ENCODE measurements at places on chromosomes 7 and 10.

DNA sequence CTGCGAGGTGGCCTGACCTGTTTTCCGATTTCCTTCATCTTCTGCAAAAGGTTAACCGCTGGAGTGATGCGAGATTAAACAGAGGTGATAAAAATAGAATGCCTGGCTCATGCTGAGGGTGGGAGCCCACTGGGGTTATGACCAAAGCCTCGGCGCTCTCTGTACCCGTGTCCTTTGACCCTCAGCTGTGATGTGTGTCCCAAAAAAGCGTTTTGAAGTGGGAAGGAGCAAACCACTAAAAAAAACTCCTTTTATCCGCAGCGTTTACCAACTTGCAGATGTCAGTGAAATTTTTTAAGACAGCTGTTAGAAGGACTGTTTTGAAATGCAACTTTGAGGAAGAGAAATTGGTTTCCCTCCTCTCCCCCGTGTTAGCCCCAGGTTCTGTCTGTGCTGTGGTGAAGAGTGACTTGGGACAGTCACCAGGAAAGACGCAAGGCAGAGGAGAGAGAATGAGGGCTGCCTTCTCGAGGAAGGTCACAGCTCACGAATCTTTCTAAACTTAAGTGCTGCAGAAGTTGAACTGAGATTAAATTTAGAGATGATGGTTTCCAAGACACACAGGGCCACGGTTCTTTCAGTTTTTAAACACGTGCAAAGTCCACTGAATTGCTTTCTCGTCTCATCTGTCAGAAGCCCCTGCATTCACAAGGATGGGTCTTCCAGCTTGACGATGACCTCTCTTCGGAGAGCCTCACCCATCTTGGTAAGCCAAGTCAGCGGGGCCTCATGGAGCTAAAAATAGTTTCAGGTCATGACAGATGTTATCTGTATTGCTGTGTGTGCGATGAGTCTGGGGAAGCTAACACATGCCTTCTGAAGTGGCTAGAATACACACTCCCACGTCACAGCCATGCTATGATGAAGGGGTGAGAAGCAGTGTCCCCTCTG lies 27.6 kb downstream of the AMZ1 start:
- peak; percentile 66 for DNase-seq

DNA sequence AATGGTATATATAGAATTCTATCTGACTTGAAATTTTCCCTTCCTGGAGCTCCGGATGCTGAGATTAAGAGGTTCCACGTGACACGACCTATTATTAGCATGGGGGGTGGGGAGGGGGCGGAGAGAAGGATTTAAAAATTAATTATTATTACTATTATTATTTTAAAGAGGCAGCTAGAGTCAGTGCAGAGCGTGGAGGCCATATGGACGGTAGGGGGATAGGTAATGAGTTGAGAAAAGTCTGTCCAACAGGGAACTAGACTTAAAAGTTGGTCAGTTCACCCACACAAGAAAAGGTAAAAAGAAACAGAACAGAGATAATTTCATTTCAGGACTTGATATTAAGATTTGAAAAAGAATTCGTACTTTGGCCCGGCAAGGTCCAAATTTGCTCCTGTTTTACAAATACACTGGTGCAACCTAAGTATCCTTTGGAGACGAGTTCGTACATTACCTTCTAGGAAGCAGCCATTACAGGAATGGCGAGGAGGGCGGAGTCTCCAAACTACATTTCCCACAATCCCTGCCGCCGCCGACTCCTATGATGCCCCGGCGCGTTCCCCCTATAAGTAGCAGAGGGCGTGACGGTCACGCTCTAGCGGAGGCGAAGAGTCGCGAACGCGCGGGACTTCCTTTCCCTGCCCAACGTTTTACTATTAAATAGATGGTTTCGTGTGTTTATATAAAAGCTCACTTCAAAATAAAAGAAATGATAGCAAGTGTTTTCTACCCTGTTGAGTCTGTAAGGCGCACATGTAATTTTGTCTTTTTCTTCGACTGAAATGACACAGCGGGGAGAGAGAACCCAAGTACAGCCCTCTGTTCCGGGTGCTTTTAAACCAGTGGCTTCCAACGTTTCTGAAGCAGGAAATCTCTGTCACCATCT lies at the start of gene SMIM30:
Gene SMIM30 (minus strand): TSS at position 481 of the 886 bp plus-strand sequence. CDS start 976 bp downstream, outside the sequence.
- peak; percentile 90 for DNase-seq

DNA sequence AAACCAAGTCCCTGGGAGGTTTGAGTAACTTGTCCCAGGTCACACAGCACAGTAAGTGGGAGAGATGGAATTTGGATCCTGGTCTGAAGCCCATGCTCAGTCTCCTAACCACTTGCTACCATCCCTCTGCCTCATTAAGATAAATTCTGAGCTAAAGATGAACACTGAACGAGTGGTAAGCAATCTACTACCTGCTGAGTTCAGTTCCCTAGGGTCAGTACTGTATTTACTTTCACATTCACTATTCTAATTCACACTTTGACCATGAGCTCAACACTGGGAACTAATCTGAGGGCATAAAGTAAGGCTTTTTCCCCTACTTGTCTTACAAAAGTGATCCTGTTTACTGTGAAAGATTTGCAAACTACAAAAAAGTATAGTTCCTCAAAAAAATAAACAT lies 2.4 kb downstream of the UROS start:
- no peak for DNase-seq

DNA sequence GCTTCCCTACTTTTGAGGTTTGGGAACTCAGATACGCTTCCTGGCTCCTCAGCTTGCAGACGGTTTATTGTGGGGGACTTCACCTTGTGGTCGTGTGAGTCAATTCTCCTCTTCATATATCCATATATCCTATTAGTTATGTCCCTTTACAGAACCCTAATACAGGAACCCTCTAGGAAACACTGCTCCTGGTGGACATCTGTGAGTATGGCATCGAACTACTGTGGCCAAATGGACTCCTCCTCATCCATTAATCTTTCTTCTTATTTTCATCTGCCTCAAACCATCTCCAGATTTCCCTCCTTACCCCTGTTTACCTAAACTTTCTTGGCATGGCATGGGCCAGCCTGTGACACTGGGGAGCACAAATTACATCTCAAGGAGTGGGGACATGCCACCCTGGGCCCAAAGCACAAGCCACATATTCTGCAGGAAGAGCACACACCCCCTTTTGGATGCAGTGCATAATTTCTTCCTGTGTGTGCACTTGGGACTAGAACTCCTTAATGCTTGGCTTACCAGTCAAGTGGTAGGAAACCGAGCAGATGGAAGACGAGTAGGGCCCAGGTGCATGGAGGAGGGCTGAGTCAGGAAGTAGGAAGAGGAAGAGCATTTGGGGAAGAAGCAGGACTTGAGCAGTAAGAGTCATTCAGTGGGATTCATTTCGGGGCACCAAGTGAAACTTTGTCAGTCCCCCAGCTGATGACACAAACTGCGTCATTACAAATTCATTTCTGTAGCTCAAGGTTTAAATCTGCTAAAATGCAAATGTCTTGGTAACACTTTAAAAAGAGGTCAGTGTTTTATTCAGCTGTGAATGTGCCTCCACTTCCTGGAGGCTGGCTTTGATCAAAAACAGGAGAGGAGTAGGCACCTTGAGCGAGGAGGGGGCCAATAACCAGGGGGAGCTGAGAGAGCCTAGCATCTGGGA lies 80.8 kb upstream of the PLXNA4 start:
- peak; percentile 29 for DNase-seq

GRCh38 chr10:76038696-76039095 lies 607.3 kb downstream of the LRMDA start:
- no peak for DNase-seq

DNA sequence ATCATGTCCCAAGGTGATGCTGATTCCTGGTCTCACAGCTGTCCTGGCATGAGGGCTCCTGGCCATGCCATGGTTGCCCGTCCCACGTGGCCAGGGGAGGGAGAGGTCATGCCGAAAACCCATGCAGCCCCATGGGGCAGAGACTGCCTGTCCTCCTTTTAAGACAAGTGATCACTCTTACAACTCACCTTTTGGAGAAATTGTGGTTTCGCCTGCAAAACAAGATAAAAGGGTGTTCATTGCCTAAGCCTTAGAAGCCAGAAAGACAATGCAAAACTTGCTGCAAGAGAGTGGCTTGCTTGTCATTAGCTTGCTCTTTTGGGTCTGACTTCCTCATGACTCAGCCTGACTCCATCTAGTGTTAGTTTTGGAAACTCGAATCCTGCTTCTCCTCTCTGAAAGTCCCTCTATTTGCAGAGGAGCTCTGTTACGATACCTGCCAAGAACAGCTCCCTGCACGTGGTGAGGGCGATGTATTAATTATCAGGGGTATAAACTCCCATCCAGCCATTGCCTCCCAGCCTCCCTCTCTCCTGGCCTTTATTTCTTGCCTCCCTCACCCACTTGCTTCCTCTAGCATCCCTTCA lies 26.7 kb downstream of the TMEM273 start:
- DNase-seq: no peak

GRCh38 chr10:15780353-15781135 lies 60.8 kb upstream of the ITGA8 start:
- DNase-seq: no peak

DNA sequence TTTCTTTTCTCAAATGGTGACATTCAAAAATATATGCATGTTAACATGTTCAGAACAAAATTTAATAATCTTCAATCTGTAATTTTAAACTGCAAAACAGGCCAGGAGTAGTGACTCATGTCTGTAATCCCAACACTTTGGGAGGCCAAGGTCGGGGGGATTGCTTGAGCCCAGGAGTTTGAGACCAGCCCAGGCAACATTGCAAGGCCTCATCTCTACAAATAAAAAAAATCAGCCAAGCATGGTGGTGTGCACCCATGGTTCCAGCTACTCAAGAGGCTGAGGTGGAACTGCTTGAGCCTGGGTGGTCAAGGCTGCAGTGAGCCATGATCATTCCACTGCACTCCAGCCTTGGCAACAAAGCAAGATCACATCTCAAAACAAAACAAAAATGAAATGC lies 394.3 kb downstream of the PARD3 start:
- DNase-seq: no peak

- no peak for DNase-seq
Observed at GRCh38 chr7:56009695-56010094, 41.5 kb downstream of the PSPH start.

DNA sequence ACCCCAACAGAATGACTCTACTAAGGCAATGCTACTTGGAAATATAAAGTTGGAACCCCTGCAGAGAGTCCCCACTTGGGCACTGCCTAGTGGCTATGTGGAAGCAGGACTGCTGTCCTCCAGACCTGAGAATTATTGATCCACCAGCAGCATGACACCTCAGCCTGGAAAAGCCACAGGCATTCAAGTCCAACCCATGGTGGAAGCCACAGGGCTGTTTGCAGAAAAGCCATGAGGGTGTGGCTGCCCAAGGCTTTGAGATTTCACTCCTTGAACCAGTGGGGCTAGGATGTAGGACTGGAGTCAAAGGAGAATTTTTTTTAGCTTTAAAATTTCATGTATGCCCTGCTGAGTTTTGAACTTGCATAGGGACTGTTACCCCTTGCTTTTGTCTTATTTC lies 13.6 kb upstream of the GHRHR start:
- no peak for DNase-seq

DNA sequence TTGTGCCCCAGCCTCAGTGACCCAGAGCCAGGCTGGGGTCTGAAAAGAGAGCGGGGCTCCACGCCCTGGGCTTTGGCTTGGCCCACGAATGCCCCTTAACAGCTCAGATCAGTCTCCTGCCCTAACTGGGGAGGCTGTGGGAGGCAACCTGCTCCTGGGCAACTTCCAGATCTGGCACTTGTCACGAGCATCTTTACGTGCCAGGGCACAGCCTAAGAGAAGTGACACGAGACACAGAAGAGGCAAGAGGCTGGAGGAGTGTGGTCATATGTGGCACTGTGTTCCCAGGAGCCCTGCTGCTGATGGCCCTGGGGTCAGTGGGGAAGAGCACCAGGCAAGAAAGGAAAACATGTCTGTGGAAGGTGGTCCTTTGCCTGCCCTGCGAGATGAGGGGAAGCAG lies 97.8 kb upstream of the BTBD16 start:
- no peak for DNase-seq
